ENCODE measurements at places on chromosomes 3 and 15.

GRCh38 chr3:197511130-197511529 lies 44.6 kb downstream of the BDH1 start:
- no peak for DNase-seq

GRCh38 chr15:66294157-66294931 lies 976 bp downstream of the DIS3L start:
- DNase-seq, result no peak

DNA sequence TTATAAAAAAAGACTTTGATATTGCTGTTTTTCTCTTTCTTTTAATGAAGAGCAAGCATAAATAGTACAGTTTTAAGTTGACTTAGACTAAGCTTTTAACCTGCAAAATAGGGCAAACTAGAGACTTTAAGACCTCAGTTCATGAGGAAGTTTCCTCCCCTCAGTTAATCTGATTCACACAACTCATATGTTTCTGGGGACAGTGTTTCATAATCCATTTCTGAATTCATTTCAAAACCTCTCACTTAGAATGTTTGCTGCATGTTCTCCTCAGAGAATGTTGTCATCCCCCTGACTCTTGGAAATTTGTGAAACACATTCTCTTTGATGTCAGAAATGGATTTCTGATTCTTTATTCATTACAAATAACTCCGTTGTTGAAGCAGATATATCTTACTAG lies 79.3 kb upstream of the SKOR1 start:
- DNase-seq, result no peak

DNA sequence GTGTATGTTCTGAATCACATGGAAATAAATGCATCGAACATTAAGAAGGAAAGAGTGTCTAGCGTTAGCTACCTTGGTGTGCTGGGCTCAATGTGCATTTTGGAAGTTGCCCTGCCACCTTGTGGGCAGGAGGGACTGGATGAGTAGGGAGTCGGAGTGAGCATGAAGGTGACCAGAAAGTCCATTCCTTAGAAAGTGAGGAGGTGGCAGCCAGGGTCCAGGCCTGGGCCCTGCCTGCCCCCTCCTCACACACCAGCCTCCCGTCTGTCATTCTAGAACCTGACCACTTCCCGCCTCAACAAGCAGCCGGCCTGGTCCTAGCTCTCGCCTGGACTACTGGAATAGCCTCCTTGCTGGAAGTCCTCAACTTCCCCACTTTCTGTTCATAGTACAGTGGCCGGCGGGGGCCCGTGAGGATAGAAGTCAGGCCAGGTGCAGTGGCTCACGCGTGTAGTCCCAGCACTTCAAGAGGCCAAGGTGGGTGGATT lies 10.2 kb upstream of the GATA2 start:
- peak; percentile 30 for DNase-seq

DNA sequence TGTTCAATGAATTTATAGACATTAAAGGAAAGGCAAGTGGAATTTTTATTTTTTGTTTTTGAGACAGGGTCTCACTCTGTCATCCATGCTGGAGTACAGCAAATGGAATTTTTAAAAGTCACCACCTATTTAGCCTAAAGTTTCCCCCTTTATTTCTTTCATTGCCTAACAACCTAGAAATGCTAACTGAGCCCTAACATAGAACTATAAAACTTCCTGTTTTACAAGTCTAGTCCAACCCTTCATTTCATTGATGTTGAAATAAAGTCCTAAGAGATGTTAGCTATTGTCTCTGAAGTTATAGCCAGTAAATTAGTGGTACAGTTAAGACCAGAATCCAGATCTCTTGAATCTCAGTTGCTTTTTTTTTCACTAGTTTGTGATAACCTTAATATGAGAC lies 39.0 kb downstream of the MAPK6 start:
- DNase-seq, result no peak

DNA sequence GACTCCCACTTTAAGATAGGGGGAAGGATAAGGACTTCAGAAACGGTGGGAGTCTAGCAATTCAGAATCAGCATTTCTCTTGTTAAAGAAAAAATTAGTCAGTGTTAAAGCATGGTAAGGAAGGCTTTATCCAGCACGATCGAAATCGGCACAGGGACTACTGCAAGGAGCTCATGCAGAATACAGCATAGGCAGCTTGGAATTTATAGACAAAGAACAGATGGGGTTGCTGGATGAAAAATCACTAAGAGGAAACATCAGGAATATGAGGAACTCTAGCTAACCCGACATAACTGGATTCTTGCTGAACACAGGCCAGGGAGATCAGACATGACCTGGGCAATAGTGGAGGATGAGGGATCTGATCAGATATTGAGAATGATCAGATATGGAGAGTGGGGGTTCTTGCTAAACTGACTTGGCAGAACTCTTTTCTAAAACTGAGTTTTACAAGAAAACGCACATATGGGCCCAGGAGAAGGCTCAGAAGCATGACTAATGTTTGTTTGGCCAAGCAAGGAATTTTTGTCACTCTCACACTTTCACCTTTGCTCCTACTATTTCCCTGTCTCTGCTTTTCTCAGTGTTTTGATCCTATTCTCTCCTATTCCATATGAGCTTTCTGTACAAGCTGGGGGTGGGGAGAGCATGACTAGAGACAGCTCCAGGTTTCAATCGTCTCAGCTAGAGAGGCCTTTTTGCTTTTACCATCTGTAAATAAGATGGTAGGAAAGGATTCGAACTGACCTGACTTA lies 3.9 kb upstream of the PLCH1 start:
- no peak for DNase-seq

DNA sequence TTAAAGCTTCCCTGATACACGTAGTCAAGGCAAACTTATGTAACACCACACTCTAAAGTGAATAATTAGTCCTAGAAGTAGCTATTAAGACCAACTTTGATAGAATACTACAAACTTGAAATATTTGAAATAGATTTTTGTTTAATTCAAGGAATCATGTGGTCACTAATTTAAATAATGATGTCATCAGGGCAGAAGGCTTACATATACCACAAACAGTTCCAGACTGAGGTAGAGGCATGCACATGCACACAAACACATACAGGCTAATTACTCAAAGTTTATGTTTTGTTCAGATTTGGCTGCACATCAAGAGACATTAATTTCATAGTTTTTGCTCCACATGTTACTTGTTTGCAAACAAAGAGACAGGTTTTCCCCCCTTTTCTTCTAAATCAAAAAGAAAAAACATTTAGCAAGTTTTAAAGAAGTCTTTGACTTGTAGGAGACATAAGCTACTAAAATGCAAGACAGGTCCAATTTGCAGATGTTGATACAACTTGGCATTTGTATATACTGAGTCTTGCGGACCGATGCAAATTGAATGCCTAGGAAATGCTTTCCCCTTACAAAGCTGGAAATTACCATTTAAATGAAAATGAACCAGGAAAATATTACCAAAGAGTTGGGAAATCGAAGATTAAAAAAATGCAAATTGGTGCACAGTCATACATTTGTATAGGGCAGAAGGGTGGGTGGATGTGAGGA lies 594.8 kb downstream of the MAGI1 start:
- DNase-seq, result no peak

DNA sequence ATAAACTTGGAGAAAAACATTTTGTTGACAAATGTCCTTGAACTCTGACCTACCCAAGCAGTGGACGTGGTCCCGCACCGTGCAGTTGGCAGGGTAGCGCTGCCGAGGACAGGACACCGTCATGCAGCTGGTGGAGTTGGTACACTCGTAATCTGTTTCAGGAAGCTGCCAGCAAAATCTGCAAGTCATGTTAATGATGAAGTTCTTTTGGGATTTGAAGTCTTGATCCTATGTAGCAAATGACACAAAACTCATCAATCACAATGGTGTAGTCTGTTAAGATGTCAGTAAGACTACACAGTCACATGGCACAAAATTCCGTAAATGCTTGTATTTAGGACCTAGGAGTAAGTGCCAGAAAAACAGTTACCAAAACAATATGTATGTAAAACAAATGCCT lies 5.5 kb downstream of the TM2D3 start:
- DNase-seq, result no peak

- no peak for DNase-seq
Measured at GRCh38 chr3:59451800-59452746, 402.2 kb upstream of the CFAP20DC start.

DNA sequence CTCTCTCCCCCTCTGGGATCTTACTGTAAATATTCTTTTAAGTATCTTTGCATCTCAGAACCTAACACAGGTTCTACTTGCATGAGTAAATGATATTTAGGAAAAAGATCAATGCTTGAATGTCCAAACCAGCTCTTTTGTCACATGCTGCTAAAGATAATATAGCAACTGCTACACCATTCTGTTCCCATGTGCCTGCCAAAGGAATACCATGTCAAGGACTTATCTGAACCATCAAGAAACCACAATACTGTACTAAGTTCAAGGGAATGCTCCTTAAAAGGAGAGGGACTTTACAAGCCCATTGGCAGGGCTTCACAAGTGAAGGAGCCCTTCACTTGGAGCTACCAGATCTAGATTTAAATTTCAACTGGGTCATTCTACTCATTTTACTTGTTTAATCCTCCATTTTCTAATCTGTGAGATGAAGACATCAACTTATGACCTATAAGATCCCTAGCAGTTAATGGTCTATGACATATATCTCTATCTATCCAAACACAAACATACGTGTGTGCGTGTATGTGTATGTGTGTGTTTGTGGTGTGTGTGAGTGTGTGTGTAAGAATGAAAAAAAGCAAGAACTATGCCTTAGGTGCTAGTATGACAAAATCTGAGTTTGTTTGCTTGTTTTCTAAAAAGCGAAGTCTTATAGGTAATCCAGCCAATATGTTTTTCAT lies 13.0 kb upstream of the SEC62 start:
- no peak for DNase-seq

DNA sequence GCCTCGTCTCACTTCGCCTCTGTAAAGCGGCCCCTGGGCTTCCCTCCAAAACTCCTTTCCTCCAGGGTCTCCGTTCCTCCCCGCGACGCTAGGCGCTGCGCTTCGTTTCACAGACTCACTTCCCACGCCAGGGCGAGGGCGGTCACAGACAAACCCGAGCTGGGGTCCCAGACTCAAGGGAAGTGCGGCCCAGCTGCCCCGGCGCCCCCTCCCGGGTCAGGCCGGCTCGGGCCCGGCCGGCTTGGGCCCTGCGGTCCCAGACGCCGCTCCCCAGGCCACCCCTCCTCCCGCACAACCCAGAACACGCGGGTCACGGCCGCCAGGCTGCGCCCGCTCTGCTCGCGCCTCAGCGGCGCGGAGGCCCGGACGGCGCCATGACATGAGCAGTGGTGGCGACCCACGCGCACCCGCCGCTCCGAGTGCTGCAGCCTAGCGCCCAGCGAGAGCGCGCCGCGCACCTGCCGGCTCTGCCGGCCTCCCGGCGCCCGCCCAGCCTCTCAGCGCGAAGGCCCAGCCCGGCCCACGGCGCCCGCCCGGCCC lies 547 bp downstream of the NUP210 start:
- peak; percentile 82 for DNase-seq

DNA sequence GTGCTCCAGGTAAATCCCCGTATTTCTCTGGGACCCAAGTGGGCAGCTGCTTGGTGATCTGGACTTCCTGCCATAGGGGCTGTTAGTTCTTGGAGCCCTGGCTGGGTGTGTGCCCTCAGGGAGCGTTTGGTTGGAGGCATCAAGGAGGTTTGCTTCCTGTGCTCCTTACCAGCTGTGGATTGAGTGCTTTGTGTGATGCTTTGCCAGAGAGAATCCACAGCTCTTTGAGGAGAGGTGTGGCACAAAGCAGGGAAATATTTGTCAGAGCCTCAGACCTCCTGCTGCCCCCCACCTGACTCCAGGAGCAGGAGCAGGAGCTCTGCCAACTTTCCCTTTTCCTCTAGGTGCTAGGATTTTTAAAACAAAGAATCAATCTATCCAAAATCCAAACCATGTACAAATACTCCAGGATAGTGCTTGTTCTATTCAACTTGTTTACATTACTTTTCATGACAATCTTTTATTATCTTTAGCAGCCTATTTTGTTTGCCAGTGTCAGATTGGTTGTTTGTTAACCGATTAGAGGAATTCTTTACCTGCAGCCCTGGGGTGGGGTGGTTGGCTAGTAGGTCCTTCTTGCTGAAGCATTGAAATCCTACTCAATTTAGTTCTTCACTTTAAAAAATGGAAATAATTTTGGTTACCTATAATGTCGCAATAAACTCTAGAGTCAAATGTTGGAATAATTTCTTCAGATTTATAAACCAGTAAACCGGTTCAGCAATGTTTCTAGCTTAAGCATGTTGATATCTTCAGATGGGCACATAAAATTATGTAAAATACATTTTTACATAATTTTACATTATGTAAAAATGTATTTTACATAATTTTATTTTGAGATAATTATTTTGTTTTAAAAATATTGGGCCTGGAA lies 2.5 kb downstream of the CTDSPL start:
- DNase-seq, result no peak

GRCh38 chr3:172221547-172221946 lies 182.2 kb downstream of the FNDC3B start:
- no peak for DNase-seq

DNA sequence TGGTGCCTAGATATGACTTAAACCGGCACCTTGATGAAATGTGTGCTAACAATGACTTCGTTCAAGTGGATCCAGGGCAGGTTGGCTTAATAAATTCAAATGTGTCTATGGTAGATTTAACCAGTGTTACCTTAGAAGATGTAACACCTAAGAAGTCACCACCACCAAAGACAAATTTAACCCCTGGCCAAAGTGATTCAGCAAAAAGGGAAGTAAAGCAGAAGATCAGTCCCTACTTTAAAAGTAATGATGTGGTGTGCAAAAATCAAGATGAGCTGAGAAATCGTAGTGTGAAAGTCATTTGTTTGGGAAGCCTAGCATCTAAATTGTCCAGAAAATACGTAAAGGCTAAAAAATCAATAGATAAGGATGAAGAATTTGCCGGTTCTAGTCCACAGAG lies 1.1 kb downstream of the FAN1 start:
- DNase-seq, result no peak

- no peak for DNase-seq
Measured at GRCh38 chr3:108500728-108501127, 9.7 kb downstream of the MYH15 start.

- no peak for DNase-seq
Measured at GRCh38 chr3:160464321-160464720, 14.7 kb upstream of the TRIM59 start.

DNA sequence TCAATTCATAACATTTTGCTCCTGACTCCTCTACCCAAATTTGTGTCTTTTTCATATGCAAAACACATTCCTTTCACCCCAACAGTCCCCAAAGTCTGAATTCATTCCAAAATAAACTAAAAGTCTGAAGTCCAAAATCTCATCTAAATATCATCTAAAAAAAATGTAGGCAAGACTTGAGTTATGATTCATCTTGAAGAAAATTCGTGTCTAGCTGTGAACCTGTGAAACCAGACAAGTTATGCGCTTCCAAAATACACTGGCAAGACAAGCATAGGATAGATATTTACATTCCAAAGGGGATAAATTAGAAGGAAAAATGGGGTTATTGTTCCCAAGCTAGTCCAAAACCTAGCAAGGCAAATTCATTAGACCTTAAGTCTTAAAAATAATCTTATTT lies 1302.0 kb upstream of the GBE1 start:
- DNase-seq, result no peak

GRCh38 chr3:35633332-35634124 lies 5.8 kb upstream of the ARPP21 start:
- no peak for DNase-seq

GRCh38 chr3:178841011-178841410 lies 230.6 kb downstream of the ZMAT3 start:
- no peak for DNase-seq

GRCh38 chr3:80190051-80190450 lies 422.3 kb upstream of the ROBO1 start:
- no peak for DNase-seq
